ENCODE measurements at places on chromosomes 3 and 15.

GRCh38 chr3:46571684-46572083 lies 5.6 kb upstream of the LRRC2 start:
- DNase-seq: no peak

DNA sequence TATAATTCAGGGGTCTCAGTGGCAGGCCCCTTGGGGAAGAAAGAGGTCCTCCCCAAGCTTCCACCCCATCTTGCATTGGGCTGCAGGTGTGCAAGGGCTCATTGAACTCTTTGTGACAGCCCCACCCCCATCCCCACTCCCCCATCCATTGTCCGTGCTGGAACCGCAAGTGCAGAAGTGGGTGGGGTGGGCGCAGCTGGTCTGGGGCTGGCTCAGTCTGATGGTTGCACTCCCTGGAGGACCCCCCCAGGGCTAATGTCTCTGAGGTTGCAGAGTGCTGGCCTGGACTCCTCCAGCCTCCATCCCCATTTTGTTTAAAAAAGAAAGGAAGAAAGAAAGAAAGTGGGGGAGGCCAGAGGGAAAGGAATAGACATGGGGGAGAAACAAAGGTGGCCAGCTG lies 42.3 kb upstream of the ARL8B start:
- no peak for DNase-seq

- DNase-seq: no peak
These were observed 358.2 kb downstream of the FEZF2 start for GRCh38 chr3:62015111-62015510.

GRCh38 chr3:64022451-64023186 lies 675 bp downstream of the PSMD6 start:
- peak; percentile 29 for DNase-seq

- DNase-seq: peak; percentile 7
These were observed 26.3 kb downstream of the LINGO1 start for GRCh38 chr15:77606142-77607034.

- DNase-seq: peak; percentile 66
These were observed at the start of gene NISCH for GRCh38 chr3:52455283-52456168. TSS of gene NISCH (plus strand) at chr3:52455604. CDS start at chr3:52455642, 38 bp downstream.

GRCh38 chr3:13612829-13613228 lies 63.9 kb downstream of the FBLN2 start:
- DNase-seq: peak; percentile 53

- peak; percentile 87 for DNase-seq
These were observed 28.3 kb upstream of the ALDH1L1 start for GRCh38 chr3:126208606-126209256.

Data from fibroblast of lung (primary cell).